ENCODE measurements at places on chromosomes 2 and 18.
A peak's percentile ranks its signal among the peaks of the same experiment; 100 is the strongest.

DNA sequence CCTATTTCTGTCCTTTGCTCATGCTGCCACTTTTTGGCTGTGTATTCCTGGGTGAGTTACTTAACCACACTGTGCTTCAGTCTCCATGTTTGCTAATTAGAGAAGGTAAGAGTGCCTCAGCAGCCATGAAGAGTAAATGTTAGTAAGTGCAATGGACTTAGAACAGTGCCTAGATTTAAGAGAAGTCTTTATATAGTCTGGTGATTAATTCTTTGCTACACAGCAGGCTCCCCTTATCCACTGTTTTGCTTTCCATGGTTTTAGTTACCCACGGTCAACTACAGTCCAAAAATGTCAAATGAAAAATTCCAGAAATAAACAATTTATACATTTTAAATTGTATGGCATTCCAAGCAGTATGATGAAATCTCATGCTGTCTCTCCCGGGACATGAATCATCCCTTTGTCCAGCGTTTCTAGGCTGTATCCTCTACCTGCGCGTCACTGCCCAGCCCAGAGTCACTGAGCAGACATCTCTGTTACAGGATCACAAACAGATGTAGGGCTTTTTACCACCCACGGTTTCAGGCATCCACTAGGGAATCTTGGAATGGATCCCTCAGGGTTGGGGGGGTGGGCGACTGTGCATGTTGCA, 91.0 kb downstream of the CTIF start:
- DNase-seq = no peak

DNA sequence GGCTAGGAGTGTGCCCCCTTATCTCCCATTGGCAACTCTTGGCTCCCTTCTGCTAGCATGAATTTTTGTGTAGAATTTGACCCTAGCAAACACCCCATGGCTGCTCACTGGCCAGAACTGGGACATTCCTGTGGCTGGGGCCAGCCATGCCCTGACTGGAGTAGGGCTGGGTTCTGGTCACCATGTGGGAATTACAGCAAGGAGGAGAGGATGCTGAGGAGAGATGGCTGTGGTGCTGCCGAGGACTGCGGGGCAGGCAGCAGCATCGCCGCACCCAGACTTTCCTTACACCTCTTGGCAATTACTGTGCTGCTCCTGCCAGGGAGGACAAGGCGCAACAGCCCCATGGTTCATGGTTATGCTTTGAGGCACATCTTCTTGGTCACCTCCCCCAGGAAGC, 12.7 kb downstream of the KCNF1 start:
- DNase-seq = no peak

- no peak for DNase-seq
These were observed 18.7 kb downstream of the FEZ2 start for GRCh38 chr2:36579297-36579664.

GRCh38 chr2:205858881-205859441, 176.7 kb downstream of the NRP2 start:
- no peak for DNase-seq

DNA sequence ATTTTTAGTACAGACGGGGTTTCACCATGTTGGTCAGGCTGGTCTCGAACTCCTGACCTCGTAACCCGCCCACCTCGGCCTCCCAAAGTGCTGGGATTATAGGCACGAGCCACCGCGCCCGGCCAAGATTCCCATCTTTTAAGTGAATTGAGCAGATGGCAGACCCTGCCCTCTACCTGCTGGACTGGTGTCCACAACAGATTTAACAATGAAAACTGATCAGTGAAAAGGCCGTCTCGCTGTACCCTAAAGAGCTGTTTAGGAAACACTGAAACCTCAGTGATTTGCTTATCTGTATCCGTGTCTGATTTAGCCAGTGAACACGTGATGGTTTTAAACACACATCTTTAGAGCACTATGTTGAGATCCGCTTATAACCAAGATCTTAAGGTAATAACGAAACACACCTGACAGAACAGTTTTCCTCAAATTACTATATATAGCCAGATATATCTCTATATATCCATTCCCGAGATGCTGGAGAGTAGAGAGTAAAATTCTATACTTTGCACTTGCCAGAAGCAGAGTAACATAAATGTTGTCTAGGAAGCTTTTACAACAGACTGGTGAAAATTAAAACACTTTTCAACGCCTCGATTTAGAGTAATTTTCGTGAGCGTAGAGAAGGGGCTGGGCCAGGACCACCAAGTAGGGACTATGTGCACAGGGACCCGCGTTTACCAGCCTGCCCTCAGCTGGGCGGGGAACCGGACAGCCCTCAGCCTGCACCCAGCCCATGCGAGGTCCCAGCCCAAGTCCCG, 594 bp downstream of the FAM161A start:
- peak; percentile 11 for DNase-seq

DNA sequence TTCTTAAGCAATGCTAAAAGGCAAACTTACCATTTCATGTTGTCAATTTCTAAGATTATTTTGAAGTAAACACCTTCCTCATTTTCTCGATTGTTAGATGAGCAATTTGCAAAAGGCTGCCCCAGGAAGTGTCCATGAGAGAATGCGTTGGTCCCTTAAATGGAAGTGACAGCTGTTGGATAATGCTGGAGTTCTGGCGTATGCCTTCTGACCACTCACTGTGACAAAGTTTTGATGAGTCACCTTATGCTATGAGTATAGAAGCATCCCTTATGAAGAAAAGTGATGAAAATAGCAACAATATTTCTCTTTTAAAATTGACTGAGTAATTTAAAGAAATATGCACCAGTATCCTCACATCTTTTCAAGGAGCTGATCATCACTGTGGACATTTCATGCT, 1497.5 kb downstream of the DPP10 start:
- no peak for DNase-seq

- DNase-seq = no peak
These were observed 19.1 kb upstream of the RAB11FIP5 start for GRCh38 chr2:73131807-73132206.

GRCh38 chr2:175004980-175005732, at the start of gene CHN1:
TSS of gene CHN1 (minus strand) at chr2:175005381. CDS start at chr2:175004912, 469 bp downstream.
- peak; percentile 81 for DNase-seq

DNA sequence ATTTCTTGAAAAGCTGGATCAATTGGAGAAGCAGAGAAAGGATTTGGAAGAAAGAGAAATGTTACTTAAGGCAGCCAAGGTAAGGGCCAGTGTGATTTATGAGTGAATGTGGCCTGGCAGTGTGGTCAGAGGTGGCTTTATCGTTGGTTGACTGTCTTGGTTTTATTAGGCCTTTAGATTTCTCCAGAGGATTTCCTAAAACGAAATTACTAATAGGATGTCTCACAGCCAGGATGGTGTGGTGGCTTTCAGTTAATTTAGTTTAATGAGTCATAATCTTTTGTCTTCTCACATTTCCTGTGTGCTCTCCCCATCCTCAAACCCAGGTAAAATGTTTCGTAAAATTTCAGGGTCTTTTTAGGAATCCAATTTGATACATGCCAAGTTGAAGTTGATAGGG, 100.8 kb downstream of the TAF4B start:
- DNase-seq = no peak

- DNase-seq = no peak
These were observed 942.3 kb downstream of the CPS1 start for GRCh38 chr2:211498551-211499205.

DNA sequence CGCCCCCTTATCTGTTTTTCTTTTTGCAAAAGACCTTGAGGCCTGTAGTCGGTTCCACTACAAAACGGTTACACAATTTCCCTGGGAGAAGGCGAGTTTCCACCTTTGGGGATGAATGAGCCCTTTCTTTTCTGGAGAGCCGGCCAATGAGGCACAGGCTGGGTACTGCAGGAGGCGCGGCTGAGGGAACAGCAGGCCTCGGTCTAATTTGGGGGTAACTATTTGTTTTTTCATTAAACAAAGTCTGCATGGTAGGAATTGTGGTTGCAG, 129.2 kb downstream of the MYCN start:
- DNase-seq = no peak

GRCh38 chr2:209253544-209253943, 170.3 kb upstream of the MAP2 start:
- DNase-seq = no peak

GRCh38 chr2:221606424-221606823, 34.3 kb upstream of the EPHA4 start:
- no peak for DNase-seq

GRCh38 chr18:3002732-3003131, 10.2 kb downstream of the LPIN2 start:
- DNase-seq = no peak

- DNase-seq = peak; percentile 13
These were observed 125.9 kb downstream of the LYPD6 start for GRCh38 chr2:149456285-149456684.

DNA sequence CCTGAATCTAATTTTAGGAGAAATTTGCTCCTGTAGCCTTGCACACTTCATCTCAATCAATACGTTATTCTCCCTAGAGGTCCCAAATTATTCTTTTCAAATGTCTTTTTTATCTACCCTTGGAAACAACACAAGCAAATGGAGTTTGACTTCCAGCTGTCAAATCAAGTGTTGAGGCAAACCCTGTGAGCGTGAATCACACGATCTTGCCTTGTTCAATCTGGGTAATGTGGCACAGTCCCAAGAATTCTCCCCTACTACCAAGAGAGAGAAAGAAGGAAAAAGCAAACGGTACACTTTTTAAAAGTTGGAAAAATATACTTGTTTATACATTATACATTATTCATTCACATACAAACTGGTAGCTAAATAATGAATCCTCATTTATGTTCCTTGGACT, 2035.3 kb upstream of the CELF4 start:
- no peak for DNase-seq

DNA sequence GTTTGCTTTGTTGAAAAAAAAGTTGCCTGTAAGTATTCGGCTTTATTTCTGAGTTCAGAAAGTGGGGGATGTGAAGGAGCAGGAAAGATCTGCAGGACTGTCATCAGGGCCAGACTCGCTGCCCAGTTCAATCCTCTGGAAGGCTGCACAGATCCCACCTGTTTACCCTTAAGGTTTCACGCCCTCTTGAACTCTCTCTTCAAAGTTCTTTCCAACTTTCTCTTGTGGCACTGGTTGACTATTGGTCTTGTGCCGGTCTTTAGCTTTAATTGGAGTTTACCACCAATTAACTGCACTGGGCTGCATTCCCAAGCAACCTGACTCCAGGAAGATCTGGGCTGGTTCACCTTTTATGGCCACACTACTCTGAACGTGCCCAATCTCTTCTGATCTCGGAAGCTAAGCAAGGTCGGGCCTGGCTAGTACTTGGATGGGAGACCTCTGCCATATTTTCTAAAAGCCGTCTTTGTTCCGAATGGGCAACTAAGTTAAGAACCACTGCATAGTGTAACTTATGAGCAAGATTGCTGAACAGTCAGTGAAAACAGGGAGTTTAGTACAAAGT, 495.0 kb downstream of the DPP10 start:
- no peak for DNase-seq

GRCh38 chr2:148593421-148593820, 51.1 kb upstream of the EPC2 start:
- DNase-seq = no peak

GRCh38 chr18:26482569-26482968, 65.8 kb downstream of the KCTD1 start:
- no peak for DNase-seq

GRCh38 chr2:113291191-113291590, 12.5 kb upstream of the PAX8 start:
- DNase-seq = no peak

GRCh38 chr2:216700781-216701180, 5.4 kb upstream of the IGFBP5 start:
- no peak for DNase-seq

GRCh38 chr2:49861821-49862220, 707.5 kb upstream of the FSHR start:
- no peak for DNase-seq

DNA sequence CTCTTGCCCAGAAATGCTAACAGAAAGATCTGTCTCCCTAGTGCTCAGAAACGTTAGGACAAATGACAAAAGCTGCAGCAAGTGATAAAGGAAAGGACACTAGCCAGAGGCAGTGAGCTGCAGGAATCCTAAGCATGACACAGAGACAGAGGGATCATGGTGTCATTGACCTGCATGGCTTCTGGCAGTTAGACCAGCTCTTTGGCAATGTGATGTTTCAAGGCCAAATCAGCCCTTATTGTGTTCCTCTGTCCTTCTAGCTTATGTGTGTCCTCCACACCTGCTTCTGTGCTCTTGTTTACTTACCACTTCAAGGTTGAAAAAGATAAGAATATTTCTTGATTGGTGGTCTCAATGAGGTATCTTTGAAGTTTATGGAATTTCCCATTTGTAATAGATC, 120.8 kb downstream of the RHBDD1 start:
- no peak for DNase-seq

- DNase-seq = no peak
These were observed 401.9 kb downstream of the LRP1B start for GRCh38 chr2:141728886-141729285.

- DNase-seq = no peak
These were observed 1008.6 kb downstream of the TSN start for GRCh38 chr2:122764014-122764413.

DNA sequence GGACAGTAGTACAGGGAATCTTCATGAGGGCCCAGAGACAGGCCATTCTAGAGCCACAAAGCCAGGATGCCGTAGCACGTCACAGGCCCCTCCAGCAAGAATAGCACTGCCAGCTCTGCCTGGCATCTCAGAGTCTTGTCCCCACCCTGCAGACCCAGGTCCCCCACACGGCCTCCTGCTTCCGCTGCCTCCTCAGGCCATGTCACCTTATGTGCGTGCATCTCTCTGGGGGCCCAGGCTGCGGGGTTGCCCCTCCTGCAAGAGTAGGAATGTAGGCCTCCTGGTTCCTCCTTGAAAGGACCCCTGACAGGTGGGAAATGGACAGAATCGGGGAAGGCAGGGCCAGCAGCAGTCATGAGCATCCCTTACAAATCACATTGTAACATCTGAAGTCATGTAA, 49.8 kb downstream of the ADI1 start:
- no peak for DNase-seq

DNA sequence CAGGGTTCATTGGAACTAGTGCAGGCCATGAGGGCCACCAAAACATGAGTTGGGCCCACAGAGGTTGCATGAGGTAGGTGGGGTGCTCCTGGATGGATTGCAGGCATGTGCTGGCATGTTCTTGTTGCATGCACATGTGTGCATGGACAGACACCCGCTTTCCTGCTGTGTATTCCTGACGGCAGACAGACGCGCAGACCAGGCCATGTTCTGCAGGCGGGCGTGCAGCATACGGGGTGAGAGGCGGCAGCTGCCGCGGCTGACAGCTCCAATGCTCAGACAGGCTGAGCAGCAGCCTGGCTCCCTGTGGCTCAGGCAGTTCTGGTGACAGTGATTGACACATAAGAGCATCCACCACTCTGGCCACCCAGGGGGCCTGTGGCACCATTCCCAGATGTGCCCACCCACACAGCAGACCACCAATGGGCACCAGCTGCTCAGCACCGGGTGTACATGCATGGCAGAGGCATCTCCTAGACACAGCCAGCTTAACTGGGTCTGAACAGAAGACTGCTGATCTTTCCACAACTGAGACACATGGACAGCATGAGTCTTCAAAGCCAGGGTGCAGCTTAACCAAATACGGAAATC, 21.2 kb downstream of the HS1BP3 start:
- no peak for DNase-seq

- no peak for DNase-seq
These were observed 3.0 kb upstream of the DLX1 start for GRCh38 chr2:172082105-172082943.

GRCh38 chr2:209323738-209324137, 100.1 kb upstream of the MAP2 start:
- DNase-seq = no peak

- DNase-seq = no peak
These were observed 135.1 kb downstream of the RIT2 start for GRCh38 chr18:42980426-42980825.
